Stimulated activated CD4-positive, alpha-beta T cell treated with anti-CD3 and anti-CD28 coated beads, Interleukin-15, amount 100 ng/mL, for 1 hour (primary cell): ENCODE measurements at places on chromosomes 4 and X.

- no peak for DNase-seq
Observed at GRCh38 chr4:182560358-182560757, 317.2 kb downstream of the TENM3 start.

- DNase-seq = no peak
Observed at GRCh38 chr4:169791527-169792156, 33.9 kb upstream of the HPF1 start.

GRCh38 chr4:20298986-20299385 is 47.3 kb downstream of the SLIT2 start:
- DNase-seq = no peak

- no peak for DNase-seq
Observed at GRCh38 chrX:74578137-74578536, 36.3 kb downstream of the RLIM start.

DNA sequence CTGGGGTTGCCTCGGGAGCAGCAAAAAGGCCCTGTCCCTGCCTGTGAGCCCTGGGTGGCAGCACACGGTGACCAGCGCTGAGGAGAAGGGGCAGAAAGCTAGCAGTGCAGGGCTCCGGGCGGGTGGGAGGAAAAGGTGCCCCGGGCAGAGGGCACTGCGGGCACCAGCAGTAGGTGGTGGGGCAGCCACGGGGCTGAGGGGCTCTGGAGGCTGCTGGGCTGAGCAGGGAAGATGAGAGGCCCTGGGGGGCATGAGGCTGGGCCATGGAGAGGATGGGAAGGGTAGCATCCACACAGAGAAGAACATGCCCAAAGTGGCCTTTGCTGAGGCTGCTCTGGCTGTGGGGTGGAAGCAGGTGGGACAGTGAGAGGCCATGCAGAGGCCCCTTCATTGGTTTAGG is 67.5 kb upstream of the NKX1-1 start:
- DNase-seq = no peak

- DNase-seq = no peak
Observed at GRCh38 chr4:143188136-143189088, 3.7 kb downstream of the USP38 start.

GRCh38 chrX:17555846-17556245 is 180.8 kb downstream of the NHS start:
- no peak for DNase-seq

- DNase-seq = no peak
Observed at GRCh38 chrX:129741880-129742758, 3.3 kb downstream of the XPNPEP2 start.

DNA sequence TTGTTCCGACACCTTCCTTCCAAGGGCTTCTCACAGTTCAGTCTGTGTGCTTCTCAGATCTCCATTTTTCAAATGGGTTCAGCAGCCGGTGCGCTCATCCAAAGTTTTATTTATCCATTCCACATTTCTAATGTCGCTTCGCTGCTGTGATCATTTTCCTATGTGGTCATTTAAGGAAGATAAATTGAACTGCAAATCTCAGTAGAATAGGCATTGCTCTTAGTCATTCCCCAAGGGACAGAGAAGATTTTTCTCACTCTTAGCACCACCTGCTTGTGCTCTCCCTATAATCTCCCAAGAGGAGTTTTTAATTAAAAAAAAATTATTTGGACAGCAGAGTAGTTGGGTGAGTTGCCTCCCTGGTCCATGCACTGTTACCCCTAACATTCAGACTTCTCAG is 278.9 kb upstream of the GATB start:
- no peak for DNase-seq
